Stimulated activated CD4-positive, alpha-beta T cell treated with anti-CD3 and anti-CD28 coated beads, Interleukin-15, amount 100 ng/mL, for 1 hour (primary cell): ENCODE measurements at places on chromosomes 1 and 21.

DNA sequence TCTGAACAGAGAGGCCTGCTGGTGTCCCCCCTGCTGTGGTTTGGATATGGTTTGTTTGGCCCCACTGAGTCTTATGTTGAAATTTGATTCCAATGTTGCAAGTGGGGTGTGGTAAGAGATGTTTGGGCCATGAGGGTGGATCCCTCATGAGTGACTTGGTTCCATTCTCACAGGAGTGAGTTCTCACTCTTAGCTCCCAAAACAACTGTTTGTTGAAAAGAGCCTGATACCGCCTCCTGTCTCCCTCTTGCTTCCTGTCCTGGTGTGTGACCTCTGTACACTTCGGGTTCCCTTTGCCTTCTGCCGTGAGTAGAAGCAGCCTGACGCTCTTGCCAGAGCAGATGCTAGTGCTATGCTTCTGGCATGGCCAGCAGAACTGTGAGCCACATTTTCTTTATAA lies 60.5 kb downstream of the C21orf91 start:
- no peak for DNase-seq

GRCh38 chr1:7136166-7136953 lies 351.1 kb downstream of the CAMTA1 start:
- DNase-seq: no peak

GRCh38 chr1:3543076-3544039 lies 68.0 kb downstream of the MEGF6 start:
- DNase-seq: no peak

DNA sequence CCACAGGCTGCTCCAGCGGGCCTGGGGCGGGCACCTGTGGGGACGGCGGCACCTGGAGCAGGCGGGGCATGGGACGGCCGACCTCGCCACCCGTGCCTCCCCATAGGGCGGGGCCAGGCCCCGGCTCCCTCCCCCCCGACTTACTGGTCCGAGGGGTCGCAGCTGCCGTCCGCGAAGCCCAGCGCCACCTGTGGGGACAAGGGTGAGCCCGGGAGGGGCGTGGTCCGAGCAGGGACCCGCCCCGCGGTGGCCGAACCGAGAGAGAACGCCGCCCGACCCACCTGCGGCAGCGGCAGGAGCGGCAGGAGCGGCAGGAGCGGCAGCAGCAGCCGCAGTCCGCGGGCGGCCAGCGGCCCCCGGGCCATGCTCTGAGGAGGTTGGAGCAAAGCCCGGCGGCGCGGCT lies at the start of gene TMEM52:
Gene TMEM52 (minus strand): TSS at position 379 of the 403 bp plus-strand sequence. CDS start 14 bp downstream, at position 365.
- DNase-seq: no peak

- DNase-seq: no peak
Measured at GRCh38 chr1:214518361-214518760, 33.0 kb downstream of the PTPN14 start.

DNA sequence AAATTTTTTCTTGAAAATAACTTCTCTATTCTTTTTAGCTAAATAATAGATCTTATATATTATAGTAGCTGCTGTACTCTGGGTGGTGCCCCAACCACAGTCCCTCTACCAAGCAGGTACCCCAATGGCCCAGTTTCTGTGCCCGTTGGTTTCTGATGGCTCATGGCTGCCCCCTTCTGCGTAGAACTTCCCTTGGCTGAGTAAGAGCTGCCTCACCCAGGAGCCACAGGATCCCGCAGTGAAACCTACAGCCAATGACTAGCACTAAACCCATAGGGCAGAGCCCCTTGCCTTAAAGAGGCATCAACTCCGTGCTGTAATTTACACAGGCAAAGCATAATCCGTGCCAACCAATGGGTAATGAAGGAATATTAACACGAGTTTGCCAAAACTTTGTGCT lies 247.5 kb downstream of the USH2A start:
- DNase-seq: no peak

GRCh38 chr1:194968916-194969315 lies 1639.3 kb downstream of the KCNT2 start:
- no peak for DNase-seq

DNA sequence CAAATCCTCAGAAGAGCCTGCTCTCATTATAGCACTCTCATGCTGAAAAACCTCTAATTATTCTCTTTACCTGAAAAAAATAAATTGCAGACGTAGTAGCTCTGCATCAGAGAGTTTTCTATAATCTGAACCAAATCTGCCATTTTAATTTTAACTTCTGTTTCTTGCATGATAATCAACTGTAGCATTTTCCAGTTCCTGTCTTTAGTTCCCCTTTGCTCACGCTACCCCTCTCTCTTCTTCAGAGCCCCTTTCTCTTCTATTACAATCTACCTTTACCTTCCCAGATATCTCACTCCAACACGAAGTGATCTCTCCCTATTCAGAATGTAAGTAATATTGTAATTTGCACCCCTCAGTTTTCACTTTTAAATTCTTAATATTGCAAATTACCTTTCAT lies 31.4 kb downstream of the FMO1 start:
- no peak for DNase-seq

DNA sequence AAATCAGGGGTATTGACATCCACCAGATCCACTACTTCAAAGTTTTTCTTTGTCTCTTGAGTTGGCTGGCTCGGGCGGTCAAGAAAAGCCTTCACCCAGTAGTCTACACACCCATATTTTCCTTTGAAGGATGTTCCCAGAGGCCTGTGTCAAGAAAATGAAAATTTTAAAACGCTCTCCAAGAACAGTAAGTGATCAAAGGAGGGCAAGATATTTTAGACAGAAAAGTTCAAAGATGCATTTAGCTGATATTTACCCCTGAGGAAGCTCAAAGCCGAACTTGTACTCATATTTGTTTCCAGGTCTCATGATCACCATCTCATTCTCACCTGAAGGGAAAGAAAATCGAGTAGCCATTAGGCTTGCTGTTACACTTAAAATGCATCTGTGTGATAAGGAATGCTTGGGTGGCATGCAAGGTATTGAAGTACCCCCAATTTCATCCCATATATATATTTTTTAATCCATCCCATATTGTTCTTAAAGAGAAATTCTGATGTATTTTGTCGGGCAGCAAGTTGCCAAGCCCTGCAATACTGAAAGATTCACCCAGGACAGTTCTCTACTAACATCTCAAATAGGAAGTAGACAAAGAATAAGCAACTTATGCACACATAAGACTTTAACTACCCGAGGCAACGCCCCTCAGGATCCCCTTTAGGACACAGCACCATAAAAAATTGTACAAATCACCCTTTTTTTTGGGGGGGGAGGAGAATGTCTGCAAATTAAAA lies 1.1 kb downstream of the TXNIP start:
- no peak for DNase-seq

- DNase-seq: no peak
Measured at GRCh38 chr1:236156512-236157208, 14.3 kb downstream of the GPR137B start.

DNA sequence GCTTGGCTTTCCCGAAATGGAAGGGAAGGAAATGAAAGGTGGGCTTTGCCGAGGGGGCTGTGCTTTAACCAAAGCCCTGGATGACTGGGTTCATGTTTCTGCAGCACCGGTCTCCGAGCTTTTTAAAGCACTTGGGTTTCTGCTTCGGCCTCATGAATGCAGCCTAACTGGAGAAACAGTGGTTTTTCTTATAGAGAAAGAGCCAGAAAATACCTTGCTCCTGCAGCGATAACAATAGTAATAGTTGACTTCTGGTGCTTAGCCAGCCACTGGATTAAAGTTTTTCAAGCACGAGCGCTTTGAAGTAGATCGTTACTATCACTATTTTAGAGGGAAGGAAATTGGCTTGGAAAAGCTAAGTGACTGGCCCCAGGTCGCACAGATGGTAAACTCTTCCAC lies 500 bp upstream of the DOCK7 start:
- no peak for DNase-seq

DNA sequence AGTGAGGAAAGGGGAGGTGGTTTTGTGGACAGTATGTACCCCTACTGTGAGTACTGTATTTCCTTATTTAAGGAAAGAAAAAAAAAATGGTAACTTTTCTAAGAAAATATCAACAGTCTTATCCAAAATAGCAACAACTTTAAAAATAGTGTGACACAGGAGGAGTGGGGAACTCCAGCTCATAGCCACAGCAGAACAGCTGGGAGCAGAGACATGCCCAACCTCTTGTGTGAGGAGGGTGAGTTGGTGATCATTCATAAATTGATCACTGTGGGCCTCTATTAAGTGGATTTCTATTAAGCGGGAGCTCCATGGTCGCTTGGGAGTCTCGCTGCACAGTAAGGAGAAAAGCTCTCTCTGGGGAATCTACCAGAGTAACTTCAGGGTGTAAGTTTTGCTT lies 158.8 kb upstream of the DUSP10 start:
- DNase-seq: no peak

DNA sequence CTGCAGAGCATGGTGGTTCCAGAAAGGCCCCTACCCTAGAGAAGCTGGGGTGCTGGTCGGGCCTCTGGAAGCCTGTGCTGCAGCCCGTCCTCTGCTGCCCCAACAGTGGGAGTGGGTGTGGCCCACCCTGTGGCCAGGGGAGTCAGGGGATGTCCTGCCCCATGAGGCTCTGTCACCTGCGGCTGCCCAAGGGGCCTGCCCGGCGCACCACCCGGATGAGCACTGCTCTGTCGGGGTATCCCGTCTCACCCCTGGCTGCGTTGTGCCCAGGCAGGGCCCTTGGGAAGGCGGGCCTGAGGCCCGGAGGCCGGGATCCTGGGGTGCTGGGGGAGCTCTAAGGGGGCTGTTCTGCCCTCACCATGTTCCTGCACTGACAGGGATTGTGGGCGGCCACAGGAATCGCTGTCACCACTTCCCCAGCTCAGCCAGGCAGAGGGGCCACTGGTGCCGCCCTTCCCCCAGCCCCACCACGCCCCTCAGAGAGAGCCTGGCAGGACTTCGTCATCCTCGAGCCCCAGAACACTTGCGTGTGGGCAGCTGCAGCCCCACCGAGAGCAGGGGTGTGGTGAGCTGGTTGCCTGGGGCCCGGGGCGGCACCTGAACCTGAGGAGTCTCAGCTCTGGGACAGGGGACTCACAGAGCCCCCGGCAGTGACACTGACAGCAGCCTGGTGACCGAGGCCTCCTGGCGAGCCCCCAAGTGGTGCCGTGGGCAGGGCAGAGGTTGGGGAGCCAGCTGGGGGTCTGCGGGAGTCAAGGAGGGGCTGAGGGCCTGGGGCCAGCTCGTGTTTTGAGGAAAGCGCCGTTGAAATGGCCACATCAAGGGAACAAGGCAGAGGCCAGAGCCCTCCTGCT lies 20.2 kb downstream of the PANK4 start:
- DNase-seq: no peak

DNA sequence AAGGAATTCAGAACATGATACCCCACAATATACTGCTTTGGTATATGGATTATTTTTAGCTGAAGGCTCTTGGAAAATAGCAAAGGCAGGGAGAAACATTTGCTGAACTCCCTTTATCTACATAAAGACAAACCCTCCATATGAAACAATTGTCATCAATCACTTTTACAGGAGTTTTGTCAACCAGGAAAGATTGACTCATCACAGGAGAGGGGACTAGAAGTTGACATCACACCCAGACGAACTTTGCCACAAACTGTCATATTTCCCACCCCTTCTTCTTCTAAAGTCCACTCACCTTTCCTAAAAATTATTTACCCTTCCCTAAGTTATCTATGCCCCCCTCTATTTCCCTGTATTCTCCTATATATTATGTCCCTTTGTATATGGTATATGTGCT lies 47.9 kb downstream of the RBM11 start:
- DNase-seq: no peak

DNA sequence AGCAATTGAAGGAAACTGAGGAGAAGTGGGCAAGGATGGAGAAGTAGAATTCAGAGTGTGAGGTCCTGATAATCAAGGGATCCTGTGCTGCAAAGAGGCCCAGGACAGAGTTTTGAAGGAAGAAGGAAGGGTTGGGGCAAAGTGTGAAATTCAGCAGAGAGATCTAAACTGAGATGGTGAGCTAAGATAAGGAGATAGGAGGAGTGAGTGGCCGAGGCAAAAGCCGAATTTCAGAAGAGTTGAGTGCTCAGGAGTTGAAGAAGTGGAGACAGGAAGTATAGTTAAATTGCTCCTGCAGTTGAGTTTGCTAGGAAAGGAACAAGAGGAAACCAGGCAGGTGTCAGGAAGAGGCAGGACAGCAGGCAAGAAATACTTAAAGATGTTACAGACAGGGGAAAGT lies 16.4 kb upstream of the MAPKAPK2 start:
- DNase-seq: no peak

DNA sequence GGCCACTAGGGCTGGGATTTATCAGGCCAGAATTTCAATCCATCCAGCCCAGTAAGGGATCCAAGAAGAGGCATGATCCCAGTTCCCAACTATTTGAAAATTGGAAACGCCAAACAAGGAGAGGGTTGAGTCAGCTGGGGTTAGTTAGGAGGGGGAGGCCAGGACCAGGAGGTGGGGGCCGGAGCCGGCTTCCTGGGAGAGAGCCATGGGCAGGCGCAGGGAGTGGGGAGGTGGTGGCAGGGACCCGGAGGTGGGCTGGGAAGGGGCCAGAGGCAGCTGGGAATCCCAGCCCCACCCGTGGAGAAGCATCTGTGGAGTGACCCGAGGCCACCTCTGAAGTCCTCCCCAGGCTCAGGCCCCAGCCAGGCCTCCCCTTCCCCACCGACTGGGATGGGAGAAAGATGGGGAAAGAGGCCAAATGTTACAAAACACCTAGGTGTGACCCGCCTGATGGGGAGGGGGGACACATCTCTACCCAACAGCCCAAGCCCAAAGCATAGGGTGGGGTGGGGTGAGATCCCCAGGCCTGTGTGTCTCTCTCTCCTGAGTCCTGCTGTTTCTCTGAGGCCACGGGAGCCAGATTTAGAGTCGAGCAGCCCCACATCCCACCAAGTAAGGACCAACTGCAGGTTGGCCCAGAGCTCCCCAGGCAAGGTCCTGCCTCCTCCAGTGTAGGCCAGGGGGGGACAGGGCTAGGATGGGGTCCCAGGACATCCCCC lies 10.1 kb downstream of the HSPG2 start:
- no peak for DNase-seq
